ENCODE measurements at places on chromosomes 1 and 21.
A peak's percentile ranks its signal among the peaks of the same experiment; 100 is the strongest.

DNA sequence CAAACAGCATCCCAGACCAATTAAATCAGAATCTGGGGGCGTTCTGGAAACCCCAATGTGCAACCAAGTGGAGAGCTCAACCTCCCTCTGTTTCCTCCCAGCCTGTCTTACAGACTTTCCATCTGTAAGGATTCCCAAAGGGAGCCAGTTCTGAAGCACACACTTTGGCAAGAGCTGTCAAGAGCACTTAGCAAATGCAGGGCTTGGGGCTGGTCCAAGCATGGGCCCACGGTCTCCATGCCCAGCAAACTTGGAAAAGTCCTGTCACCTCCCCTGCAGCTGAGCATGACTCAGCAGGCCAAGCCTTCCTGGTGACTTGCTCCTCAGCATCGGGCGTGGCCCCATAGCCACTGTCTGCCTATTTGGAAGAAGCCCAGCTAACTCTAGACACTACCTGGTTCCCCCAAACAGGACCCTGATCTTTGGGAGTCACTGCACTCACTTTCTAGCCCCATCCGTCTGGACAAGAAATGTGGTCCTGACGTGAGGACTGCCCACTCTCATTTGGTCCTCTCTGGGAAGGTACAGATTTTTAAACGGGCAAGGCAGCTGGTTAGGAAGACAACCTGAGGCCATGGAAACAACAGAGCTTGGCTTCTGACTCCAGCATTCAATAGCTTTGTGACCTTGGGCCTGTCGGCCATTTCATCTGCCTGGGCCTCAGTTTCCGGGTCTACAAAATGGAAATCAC, 16.9 kb downstream of the SLC2A1 start:
- no peak for DNase-seq

GRCh38 chr1:36323636-36324352, at the start of gene EVA1B:
Gene EVA1B, minus strand, starts transcription at chr1:36323645. Its CDS starts 608 bp downstream, at chr1:36323037.
- DNase-seq, result peak; percentile 77

DNA sequence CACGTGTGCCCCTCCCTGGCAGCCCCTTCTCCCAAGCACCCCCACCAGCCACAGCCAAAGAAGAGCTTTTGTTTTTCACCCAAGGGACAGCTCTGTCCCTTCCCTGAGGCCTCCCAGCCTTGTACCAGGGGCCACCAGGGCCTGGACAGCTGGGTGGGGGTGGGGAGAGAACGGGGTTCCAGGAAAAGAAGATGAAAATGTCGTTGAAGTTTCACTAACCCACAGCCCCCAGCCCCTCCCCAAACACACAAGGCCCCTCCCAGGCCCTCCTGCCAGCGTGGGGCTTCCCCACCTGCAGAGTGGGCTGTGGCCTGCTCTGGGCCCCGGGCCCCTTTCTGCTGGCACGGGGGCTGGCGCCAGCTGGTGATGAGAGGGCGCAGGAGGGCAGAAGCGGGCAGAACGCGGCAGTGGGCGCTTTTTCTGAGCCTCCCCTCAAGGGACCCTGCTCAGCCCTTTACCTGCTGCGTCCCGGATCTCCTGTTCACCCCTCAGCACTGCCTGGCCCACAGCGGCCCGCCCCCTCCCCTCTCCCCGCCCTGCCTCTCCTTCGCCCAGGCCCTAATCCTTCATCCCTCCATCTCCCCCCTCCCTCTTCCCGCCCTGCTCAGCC, 5.5 kb upstream of the ANKRD65 start:
- DNase-seq, result no peak

DNA sequence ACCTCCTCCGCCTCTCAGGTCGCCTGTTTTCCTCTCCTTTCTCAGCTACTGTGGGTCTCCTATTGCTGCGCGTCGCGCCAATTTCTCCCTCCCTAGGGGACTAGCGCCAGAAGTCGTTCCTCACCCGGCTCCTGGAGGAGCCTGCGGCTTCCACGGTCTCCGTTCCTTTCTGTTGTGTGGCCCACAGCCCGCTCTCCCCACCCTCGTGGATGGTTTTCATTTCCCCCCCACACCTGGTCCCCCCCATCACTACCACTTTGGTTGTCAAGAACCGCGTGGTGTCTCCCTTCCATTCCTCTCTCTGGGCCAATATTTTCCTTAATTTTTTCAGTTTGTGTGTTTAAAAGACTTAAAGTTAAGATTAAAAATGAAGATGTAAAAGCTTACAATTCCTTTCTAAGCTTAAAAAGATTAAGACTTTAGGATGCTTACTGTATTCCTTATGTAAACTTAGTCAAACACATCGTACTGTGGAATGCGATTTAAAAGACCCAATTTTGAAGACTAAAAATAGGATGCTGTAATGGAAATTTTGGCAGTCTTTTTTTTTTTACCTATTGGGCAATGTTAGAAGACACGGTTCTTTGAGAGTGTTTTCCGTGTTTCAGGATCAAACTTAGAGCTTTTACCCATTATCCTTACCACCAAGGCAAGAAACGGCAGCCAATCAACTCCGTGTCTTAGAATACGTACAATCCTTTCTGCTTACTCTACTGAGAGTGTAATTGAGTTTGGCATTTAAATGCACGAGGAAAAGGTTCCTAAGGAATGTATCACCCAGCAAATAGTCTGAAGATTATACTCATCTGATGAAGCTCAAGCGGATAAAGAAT, 773 bp downstream of the CNST start:
- peak; percentile 27 for DNase-seq

DNA sequence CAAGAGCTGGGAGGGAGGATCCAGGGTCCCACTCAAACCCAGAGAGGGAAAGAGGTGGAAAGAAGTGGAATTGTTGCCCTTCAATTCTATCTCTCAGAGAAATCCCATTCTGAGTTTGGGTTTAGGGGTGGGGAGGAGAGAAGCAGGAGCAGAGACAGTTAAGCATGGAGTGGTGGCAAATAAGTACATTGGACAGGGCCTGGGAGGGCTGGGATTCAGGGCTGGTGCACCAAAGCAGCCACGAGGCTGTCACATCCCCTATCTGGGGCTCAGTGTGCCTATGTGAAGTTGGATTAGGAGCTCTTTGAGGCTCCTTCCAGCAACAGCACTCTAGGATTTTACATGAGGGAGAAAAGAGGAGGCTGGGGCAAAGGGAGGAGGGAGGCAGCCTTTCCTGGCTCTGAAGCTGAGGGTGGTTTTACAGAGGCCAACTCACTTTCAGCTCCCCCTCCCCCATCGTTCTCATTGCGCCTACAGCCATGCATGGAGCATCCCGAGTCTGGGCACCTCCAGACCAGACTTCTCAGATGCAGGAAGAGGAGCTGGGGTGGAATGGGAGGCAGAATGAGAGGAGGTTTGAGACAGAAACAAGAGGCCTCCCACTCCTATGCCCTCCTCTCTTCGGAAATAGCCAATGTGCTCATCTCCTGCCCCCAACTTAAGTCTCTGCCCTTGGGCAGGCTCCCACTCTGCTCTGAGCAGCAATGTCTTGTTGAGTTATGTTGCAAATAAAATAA, 3.0 kb upstream of the SYT6 start:
- no peak for DNase-seq

DNA sequence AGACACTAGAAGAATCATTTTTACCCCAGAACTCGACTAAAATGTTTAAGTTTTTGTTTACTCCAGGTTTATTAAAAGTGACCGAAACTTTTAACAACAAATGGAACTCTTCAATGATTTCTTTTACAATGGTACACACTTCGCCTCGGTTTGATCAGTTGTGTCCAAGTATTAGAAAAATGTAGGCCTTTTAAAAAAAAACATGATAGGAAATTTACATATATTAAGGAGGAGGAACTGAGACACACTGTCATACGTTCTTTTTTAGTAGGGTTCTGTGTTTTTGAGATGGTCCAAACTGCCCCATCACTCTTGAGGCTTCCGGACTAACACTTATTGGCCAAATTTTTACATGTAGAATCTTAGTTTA, 1.3 kb downstream of the PRDM2 start:
- no peak for DNase-seq

GRCh38 chr21:31837618-31838390, 35.0 kb upstream of the HUNK start:
- DNase-seq, result no peak

DNA sequence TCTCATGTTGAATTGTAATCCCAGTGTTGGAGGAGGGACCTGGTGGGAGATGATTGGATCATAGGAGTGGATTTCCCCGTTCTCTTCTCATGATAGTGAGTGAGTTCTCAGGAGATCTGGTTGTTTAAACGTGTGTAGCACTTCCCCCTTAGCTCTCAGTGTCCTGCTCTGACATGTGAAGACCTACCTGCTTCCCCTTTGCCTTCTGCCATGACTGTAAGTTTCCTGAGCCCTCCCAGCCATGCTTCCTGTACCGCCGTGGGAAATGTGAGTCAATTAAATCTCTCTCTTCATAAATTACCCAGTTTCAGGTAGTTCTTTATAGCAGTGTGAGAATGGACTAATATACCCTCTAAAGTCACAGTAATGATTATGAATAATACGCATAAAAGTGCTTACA, 248.4 kb upstream of the LRRC7 start:
- no peak for DNase-seq

DNA sequence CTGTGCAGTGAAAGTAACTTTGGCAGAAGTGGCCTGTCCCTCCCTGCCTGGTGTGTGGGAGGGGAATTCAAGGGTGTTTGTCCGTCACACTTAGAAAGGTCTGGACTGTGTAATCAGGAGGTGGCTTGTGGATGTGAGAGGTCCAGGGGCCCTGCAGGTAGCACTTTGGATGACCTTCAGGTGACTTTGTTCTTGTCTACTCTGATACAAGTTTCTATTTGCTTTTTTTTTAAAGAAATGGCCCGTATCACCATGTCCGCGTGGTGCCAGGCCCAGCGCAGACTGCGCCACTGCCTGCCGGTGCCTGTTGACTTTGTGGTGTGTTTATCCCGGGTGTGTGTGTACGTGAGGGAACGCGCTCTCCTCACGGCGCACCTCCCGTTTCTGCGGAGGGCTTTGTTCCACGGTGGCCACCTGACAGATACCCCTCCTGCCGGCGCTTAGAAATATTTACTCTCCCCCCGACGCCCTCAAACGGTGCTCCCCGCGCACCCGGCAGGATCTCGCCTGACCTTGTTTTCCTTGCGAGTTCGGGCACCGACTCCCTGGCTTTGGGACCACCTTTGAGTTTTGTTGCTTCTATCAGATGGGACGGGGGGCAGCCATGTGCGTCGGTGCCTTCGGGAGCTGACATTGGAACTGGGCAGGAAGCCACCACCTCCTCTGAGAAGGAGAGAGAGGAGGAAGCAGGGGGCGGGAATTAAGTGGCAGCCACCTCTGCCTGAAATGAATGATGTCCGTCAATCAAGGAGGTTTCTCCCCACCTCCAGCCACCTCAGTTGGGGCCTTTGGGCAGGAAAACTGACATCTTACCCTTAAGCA, 119.4 kb downstream of the PRDM16 start:
- DNase-seq, result no peak

- DNase-seq, result no peak
Observed at GRCh38 chr1:14599183-14599791, 802 bp downstream of the KAZN start.

GRCh38 chr1:240579511-240579910, 32.4 kb downstream of the GREM2 start:
- no peak for DNase-seq

- peak; percentile 27 for DNase-seq
Observed at GRCh38 chr21:15682186-15682895, 47.4 kb upstream of the USP25 start.

GRCh38 chr1:27366411-27367159, at the start of gene MAP3K6:
Gene MAP3K6, minus strand, starts transcription at chr1:27366961. Its CDS starts 364 bp downstream, at chr1:27366597.
- DNase-seq, result peak; percentile 70

DNA sequence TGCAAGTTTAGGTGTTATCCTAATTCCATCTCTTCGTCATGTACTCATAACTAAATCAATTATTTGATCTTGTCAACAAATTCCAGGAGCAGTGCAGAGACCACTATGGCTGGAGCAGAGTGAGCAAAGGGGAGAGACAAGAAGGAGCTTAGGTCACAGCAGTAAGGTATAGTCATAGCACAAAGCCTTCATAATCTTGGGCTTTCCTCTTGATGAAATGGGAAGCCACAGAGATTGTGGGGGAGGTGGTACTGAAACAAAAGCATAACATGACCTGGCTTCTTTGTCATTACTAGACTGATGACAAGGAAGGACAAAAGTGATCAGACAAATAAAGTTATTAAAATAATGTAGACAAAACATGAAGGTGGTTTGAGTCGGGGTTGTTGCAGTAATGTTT, 60.1 kb upstream of the PTGS2 start:
- DNase-seq, result no peak

- DNase-seq, result no peak
Observed at GRCh38 chr1:204126386-204126785, 25.5 kb downstream of the ETNK2 start.

DNA sequence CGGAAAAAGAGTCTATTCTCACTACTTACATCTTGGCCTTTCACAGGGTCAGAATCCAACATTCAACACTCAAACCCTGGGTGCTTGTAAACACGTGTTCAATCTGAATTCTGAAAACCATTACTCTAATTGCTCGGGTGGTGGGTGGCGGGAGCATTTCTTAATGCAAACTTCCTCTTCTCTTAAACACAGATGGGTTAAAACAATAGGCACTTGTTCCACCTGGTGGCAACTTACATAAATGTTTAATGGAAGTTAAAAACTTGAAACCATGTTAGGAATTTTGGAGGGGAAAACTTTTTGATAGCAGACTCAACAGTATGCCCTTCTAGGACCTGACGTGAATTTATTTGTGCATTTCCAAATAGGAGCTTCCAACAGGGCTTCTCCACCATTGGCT, 23.4 kb upstream of the TDRD10 start:
- peak; percentile 18 for DNase-seq

- DNase-seq, result no peak
Observed at GRCh38 chr1:202154766-202155477, 5.5 kb downstream of the PTPN7 start.

DNA sequence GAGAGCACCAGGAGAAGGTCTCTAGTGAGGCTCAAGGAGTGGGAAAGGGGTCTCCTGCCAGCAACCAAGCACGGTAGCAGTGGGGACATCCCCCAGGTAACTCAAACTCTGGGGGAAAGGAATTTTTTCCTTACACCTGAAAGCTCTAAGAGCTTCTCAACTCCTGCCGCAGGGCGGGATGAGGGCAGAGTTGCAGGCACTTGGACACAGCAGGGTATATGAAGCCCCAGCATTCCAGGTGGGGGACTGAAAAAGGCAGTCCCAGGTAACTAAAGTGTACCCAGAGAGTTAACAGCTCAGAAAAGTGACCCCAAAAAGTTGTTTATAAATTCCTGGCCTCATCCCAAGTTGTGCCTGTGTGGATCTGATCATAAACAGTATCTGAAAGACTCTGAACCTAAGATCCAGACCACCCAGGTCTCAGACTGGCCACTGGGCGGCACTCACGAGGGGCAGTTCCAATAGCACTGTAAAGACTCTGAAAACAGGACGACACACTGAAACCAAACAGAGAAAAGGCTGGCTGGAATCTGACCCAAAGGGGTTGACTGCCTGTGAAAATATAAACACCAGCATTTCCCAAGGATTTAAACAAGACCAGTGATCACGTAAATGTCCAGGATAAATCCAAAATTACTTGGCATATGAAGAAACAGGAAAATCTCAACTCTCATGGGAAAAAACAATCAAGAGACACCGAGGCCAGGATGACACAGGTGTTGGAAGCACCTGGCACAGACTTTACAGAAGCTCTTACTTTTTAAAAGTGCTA, 47.5 kb downstream of the HSF2BP start:
- DNase-seq, result peak; percentile 75

Data from HTR-8/SVneo (cell line).